ENCODE measurements at places on chromosomes 5 and 9. TPM values are rescaled to one million over a fixed set of nuclear protein-coding genes. Genes with fewer than 3 reads are reported as not detected.

- H3K27ac ChIP-seq, result peak overlapping the region; percentile 88
- H3K27me3 ChIP-seq, result no peaks in the 10 kb centered on the region
- H3K4me3 ChIP-seq, result peak overlapping the region; percentile 25
- peak; percentile 73 for DNase-seq
- H3K4me1 ChIP-seq, result peaks cover 24% of the 10 kb centered on the region
Measured at GRCh38 chr9:129597355-129598088, 23.4 kb downstream of the C9orf50 start.

DNA sequence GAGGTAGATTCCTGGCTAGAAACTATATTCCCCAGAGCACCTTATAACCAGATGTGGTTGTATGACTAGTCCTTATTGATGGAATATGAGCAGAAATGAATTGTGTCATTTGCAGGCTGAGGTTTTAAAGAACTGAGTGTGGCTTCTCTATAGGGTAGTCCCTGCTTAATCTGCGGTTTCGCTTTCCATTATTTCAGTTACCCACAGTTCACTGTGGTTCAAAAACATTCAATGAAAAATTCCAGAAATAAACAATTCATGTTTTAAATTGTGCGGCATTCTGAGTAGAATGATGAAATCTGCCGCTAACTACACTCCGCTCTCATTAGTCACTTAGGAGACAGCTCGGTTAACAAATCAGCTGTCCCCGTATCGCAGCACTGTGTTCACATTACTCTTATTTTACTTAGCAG lies 65.1 kb downstream of the ANKRD55 start:
- no peaks in the 10 kb centered on the region for H3K36me3 ChIP-seq
- H3K27ac ChIP-seq, result no peak overlapping the region
- H3K4me3 ChIP-seq, result no peak overlapping the region
- no peaks in the 10 kb centered on the region for H3K27me3 ChIP-seq

DNA sequence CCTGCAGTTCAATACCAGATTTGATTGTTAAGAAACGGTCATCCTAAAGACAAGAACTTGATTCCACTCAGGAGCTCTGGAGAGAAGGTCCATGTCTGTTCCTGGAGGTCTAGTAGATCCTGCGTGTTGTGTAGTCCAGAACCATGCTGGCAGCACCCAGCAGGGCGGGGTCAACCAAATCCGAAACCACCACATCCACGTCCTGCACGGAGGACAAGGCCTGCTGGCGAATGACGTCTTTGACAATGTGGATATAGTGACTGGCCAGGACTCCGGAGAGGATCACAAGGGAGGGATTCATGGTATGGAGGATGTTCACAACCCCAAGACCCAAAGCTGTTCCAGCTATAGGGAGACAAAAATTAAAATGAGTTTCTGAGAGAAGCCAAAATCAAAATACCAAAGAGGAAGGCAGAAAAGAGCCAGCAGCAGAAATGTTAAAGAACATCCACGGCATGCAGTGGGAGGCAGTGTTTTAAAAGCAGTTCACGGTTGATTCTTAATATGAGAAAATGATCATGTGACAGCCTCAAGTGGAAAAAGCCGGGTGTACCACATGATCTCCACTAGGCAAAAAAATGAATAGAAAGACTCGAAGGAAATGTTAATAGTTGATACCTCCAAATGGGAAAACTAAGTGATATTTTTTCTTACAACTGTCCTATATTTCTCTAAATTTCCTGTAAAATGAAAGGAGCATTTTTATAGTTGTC lies 26.7 kb downstream of the CLTA start:
- no peaks in the 10 kb centered on the region for H3K27me3 ChIP-seq
- H3K4me1 ChIP-seq, result no peaks in the 10 kb centered on the region
- no peak overlapping the region for H3K27ac ChIP-seq
- no peak for DNase-seq

GRCh38 chr9:124793015-124793541 lies 16.1 kb downstream of the OLFML2A start:
- DNase-seq, result no peak
- no peaks in the 10 kb centered on the region for H3K36me3 ChIP-seq

DNA sequence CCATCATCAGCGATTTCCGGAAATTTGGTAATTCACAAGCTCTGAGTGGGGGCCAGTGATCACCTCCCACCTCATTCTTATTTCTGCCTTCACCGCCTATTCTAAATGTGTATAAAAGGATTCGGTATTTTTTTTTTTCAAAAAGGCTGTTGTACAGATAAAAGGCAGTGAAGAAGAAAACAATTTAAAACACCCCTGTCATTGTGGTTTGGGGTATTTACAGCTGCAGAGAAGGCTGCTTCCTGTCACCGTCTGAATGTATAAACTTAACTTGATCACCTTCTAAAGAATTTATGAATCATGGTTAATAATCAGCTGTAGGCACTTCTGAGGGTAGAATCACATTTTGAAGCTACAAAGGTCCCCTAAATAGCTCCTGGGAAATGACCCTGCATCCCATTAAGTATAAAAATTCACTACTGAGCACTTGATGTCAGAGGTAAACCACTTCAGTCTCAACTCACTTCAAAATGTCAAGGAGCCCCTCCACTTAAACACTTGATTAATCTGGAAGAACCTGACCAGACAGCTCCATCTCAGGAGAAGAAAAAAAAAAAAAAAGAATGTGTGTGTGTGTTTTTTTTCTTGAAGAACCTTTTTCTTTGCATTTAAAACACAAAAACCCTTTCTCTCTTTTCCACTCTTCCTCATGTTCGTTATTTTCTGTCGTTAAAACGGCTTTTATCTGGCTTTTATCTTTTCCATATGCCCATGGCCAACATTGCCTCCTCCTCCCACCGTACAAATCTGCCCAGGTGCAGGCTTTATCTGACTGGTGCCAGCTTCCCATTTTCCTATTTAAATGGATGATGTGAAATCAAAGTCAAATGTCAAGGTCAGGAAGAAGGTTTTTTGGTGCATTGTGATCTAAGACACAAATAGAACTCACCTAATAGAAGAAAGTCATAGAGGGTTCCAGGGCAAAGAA lies 291.2 kb downstream of the IRX1 start:
- no peak overlapping the region for H3K27ac ChIP-seq
- H3K4me1 ChIP-seq, result no peaks in the 10 kb centered on the region
- no peaks in the 10 kb centered on the region for H3K36me3 ChIP-seq
- no peaks in the 10 kb centered on the region for H3K27me3 ChIP-seq

DNA sequence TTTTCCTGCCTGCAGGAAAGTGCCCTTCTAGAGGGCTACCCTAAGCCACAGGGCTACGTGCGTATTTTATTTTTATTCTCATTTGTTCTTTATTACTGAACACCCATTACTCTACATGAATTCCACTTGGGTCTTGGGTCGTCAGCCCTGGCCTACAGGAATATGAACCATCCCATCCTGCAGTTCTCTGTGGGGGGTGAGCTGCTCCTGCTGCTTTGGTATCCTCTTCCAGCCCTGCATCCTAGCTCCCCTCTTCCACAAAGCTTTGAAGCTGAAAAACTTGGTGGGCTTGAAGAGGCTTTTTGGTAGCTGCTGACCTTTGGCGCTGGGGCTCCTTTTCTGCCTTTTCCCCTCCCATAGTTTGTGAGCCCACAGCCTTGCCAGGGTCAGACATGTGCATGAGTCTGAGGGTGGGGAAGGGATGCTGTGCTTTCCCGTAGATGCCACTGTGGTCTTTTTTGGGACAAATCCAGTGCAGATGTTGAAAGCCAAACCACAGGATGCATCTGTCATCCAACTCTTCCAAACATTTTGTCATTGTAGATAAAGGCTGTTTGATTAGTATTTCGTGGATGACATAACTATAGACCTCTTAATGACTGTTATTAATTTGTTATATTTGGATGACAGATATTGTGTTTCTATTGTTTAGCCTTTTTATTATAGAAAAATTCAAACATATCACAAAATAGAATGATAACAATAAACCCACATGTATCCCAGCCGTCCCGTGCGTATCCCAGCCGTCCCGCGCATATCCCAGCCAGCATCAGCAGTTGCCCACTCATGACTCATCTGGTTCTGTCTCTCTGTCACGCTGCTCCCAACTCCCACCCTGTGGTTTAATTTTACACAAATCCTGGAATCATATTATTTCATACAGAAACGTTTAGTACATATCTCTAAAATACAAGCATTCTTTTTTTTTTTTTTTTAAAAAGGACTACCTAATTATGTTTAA lies 43.9 kb downstream of the SLC46A2 start:
- no peaks in the 10 kb centered on the region for H3K4me1 ChIP-seq
- DNase-seq, result no peak

DNA sequence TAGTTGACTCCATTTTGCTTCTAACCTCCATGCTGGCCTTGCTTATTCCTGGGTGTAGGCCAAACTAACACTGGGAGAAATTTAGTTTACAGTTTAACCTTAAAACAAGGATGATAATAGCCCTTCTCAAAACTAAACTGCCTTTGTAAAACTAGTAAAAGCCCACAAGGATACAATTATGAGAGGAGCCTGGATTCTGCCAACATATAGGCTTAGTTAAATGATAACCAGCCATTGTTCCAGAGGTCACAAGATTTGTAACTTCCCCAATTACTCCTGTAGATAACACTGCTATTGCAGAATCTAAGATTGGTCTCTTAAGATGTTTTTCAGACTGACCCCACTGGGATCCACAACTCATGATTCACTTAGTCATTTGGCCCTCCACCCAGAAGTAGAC lies 2300.3 kb upstream of the C9orf72 start:
- no peaks in the 10 kb centered on the region for H3K27me3 ChIP-seq
- no peak for DNase-seq
- no peaks in the 10 kb centered on the region for H3K4me1 ChIP-seq
- no peak overlapping the region for H3K27ac ChIP-seq
- no peaks in the 10 kb centered on the region for H3K36me3 ChIP-seq

DNA sequence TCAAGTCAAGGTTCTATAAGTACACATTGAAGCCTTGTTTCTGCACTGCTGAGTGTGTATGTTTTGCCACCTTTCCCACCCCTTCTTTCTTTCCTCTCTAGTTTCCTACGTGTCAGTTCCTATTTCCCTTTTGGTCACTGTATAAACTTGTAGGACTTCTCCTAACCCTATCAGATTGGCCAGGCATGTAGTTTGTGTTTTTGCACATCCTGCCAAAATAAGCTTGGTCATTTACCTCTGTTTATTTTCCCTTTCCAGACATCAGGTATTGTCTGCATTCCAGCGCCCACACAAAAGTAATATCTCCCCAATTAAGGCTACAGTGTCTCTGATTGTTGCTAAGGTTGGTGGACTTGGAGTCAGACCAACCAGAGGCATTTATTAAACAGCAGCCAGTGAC lies 252.9 kb upstream of the MPDZ start:
- no peak for DNase-seq
- no peak overlapping the region for H3K27ac ChIP-seq
- peaks cover 6% of the 10 kb centered on the region for H3K4me1 ChIP-seq
- H3K36me3 ChIP-seq, result no peaks in the 10 kb centered on the region
- H3K4me3 ChIP-seq, result no peak overlapping the region

DNA sequence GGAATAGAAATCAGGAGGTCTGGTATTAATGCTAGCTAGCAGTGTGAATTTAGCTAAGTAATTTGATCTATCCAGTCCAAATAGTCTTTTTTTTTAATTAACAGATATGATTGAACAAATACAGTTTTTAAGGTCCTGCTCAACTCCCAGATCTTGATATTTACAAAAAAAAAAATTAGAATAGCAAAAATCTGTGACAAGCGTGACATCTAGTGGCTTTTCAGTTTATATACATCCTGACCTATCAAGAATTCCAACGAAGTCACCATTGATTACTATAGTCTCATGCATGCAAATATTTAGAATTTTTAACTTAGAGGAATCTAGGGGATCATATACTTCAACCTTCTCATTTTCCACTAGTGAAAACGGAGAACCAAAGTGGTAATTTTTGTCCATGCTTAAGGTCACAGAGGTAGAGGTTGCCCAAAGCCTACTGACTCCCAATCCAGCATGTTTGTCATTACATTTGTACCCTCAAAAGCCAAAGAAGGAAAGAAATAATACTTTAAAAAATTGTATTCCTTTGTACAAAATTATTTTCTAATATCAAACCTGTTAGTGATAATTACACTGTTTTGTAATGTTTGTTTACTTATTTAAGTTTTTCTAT lies 17.6 kb upstream of the TARS1 start:
- no peak for DNase-seq
- H3K36me3 ChIP-seq, result no peaks in the 10 kb centered on the region
- no peak overlapping the region for H3K4me3 ChIP-seq
- H3K27ac ChIP-seq, result no peak overlapping the region

DNA sequence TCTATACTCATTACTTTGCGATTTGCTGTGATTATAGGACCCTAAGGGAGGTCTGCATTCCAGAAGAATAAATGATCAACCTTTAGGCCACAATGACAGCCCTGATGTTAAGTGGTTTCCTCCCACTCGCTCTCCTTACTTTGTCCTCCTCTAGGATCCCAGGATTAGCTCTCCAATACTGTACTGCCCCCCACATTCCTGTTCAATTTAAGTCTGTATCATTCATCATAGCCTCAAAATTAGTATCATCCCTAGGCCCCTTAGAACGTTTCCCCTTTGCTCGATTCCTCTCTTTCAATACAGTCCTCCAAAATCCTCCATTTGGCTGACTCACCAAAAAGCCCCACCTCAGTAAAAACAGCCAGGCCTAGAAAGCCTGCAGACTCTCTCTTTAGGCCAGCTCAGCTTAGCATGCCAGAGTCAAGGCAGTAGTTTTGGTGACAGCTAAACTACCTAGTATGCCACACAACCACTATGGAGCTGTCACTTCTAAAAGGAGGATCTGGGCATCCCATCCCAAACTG lies 24.4 kb downstream of the RNF145 start:
- H3K27me3 ChIP-seq, result no peaks in the 10 kb centered on the region
- peaks cover 46% of the 10 kb centered on the region for H3K4me1 ChIP-seq
- DNase-seq, result no peak
- H3K36me3 ChIP-seq, result peaks cover 10% of the 10 kb centered on the region
- H3K4me3 ChIP-seq, result no peak overlapping the region
- H3K27ac ChIP-seq, result peak overlapping the region; percentile 31

- H3K4me1 ChIP-seq, result no peaks in the 10 kb centered on the region
- H3K4me3 ChIP-seq, result no peak overlapping the region
- DNase-seq, result no peak
- no peak overlapping the region for H3K27ac ChIP-seq
- H3K27me3 ChIP-seq, result no peaks in the 10 kb centered on the region
- no peaks in the 10 kb centered on the region for H3K36me3 ChIP-seq
Measured at GRCh38 chr5:88553136-88553875, 284.7 kb upstream of the TMEM161B start.

GRCh38 chr5:133701871-133702270 lies 89.5 kb upstream of the FSTL4 start:
- no peaks in the 10 kb centered on the region for H3K27me3 ChIP-seq
- no peaks in the 10 kb centered on the region for H3K4me1 ChIP-seq
- no peak overlapping the region for H3K27ac ChIP-seq
- DNase-seq, result no peak
- no peak overlapping the region for H3K4me3 ChIP-seq

GRCh38 chr9:89885156-89885555 lies 280.3 kb downstream of the GADD45G start:
- no peaks in the 10 kb centered on the region for H3K36me3 ChIP-seq
- H3K27me3 ChIP-seq, result no peaks in the 10 kb centered on the region
- DNase-seq, result no peak

DNA sequence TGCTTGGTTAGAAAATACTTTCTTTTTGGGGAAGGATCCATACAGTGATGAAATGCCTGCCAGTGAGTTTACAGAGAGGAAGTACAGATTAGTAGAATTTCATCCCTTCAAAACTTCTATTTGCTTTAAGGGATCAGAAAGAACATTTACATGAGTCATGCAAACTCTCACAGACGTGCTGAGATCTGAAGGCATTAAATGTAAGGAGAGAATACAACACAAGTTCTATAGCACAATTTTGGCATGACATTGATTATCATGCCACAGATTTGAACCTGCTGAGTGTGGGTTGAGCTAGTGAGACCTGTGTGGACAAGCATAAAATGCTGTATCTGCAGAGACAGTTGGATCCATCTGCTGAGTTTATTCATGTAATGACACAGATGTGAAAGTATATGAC lies 613.6 kb upstream of the SEMA6A start:
- H3K36me3 ChIP-seq, result no peaks in the 10 kb centered on the region
- no peak overlapping the region for H3K27ac ChIP-seq
- no peaks in the 10 kb centered on the region for H3K27me3 ChIP-seq
- DNase-seq, result no peak

Gene RASGEF1C
- 0.55 TPM for total RNA-seq

Gene LSM11
- 2.4 TPM for total RNA-seq

Gene CCL19
- 0.63 TPM for total RNA-seq

All from right atrium auricular region (tissue), 2 donors.